ENCODE measurements at places on chromosomes 6 and 20.

GRCh38 chr20:14067603-14068002, 72.3 kb downstream of the MACROD2 start:
- DNase-seq, result no peak

- no peak for DNase-seq
Measured at GRCh38 chr6:5250911-5251310, 9.8 kb downstream of the LYRM4 start.

- no peak for DNase-seq
Measured at GRCh38 chr20:4012589-4012988, 2.8 kb downstream of the RNF24 start.

DNA sequence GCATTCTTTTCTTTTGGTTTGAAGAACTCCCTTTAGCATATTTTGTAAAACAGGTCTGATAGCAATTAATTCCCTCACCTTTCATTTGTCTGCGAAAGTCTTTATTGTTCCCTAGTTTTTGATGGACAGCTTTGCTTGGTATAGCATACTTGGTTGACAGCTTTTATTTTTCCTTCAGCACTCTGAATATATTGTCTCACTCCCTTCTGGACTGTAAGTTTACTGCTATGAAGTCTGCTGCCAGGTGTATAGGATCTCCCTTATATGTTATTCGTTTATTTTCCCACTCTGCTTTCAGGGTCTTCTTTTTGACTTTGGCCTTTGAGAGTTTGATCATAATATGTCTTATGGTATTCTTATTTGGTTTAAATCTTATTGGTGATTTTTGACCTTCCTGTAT, 47.7 kb upstream of the SNAP91 start:
- no peak for DNase-seq

GRCh38 chr6:39189915-39190544, 39.2 kb downstream of the KCNK5 start:
- DNase-seq, result no peak

- no peak for DNase-seq
Measured at GRCh38 chr6:137845460-137845859, 21.6 kb upstream of the TNFAIP3 start.

GRCh38 chr20:62705627-62706026, 3.0 kb upstream of the NTSR1 start:
- no peak for DNase-seq
